ENCODE measurements at places on chromosomes 2 and 18.

DNA sequence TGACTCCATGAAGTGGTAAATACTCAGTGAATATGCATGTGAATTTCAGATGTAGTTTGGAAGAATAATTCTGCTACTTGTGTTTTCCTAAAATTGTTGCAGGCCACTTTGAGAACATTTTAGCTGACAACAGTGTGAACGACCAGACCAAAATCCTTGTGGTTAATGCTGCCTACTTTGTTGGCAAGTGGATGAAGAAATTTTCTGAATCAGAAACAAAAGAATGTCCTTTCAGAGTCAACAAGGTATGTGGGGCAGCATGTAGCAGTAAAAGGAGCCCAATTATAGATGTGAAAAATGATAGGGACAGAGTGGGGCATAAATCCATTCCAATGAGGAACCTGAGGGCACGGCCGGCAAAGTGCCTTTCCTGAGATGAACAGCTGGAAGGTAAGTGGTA lies 16.1 kb downstream of the SERPINB5 start:
- DNase-seq, result no peak

DNA sequence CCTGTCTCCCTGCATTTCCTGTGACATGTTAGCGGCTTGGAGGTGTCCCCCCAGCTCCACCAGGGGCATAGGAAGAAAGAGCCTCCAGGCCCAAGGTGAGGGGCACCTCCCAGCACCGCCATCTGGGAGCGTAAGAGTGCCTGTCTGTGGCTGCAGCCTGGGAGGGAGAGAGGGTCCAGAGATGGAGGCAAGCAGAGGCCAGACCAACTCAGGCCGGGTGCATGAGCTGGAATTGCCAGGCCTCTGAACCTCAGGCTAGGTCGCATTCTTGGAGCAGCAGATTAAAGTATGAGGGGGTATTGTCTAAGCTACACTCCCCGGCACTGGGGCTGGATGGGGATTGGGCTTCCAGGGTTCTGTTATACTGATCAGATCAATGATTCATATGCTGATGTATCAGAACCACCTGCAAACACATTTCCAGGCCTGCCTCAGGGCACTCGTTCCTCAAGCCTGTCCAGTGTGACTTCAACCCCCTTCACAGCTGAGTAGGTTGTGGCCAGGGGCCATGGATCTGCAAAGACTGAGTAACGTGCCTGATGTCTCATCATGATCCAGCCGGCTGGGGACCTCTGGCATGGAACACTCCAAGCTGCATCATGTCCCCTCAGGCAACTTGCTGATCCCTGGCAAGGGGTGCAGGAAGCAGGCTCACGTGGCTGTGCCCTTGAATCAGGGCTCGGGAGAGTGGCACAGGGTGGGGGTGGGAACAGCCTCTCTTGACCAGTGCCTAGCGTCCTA lies 73.2 kb downstream of the HS1BP3 start:
- DNase-seq, result peak; percentile 98

GRCh38 chr2:223613017-223613950 lies 11.1 kb upstream of the SCG2 start:
- peak; percentile 97 for DNase-seq

GRCh38 chr2:170823088-170823897 lies 6.6 kb downstream of the GAD1 start:
- peak; percentile 31 for DNase-seq

DNA sequence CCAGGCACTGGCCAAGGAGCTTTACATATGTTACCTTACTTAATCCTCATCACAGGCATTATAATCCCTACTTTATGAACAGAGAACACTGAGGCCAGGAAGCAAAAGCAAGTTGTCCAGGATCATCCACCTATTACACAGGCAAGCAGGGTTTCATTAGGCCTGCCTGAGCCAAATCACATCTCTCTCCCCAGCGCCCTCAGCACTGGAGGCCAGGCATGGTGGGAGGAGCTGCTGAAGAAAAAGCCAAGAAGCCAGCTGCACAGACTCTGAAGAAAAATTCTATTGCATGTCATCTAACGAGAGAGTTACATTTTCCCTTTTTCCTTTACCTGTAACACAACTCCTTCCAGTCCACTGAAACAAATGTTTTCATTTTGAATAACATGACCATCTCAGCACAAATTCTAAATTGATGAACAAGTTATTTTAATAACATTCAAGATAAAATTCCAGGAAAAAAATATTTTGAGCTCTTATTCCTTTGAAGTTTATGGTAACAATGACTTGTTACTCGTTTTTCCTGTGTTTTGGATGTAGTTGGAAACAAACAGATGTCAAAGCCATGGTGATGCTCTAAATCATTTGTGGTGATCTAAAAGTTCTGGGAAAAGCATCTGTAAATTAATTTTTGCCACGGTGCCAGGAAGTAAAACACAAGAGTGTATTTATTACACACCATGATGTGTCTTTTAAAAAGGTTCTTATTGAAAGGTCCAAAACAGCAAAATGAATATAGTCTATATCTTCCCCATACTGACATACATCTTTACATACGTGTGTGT lies 139.0 kb upstream of the ITGB6 start:
- no peak for DNase-seq

DNA sequence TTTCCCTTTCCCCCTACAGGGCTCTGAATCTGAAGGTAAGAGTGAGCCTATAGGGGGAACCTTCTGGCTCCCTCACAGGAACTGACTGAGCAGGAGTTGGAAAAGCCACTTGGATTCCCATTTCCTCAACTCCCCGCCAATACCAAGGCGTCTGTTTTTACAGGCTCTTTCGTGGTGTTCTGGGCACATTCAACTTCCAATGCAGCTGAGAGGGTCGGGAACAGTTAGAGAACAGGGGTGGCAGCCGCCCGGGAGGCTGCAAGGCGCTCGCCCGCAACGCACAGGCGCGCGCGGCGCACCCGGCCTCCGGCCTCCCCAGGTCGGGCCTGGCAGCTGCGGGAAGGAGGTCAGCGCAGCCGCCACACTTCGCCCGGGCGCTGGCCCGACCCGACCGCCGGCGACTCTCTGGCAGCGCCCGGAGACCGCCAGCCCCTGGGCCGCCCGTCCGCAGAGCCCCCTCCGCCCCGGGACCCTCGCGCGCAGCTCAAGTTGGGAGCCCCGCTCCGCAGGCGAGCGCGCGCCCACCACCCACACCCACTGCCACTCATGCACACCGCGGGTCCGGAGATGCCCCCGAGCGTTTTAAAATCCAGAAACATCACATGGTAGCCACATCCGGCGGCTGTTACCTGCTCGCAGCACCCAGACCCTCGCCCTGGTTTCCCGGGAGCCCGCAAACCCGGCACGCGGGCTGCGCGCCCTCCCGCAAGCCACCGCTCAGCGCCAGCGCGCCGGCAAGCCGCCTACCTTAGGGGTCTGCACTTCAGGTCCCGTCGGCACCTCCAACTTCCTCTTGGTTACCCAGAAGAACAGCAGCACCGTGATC lies 816 bp downstream of the GALNT14 start:
- DNase-seq, result peak; percentile 18

DNA sequence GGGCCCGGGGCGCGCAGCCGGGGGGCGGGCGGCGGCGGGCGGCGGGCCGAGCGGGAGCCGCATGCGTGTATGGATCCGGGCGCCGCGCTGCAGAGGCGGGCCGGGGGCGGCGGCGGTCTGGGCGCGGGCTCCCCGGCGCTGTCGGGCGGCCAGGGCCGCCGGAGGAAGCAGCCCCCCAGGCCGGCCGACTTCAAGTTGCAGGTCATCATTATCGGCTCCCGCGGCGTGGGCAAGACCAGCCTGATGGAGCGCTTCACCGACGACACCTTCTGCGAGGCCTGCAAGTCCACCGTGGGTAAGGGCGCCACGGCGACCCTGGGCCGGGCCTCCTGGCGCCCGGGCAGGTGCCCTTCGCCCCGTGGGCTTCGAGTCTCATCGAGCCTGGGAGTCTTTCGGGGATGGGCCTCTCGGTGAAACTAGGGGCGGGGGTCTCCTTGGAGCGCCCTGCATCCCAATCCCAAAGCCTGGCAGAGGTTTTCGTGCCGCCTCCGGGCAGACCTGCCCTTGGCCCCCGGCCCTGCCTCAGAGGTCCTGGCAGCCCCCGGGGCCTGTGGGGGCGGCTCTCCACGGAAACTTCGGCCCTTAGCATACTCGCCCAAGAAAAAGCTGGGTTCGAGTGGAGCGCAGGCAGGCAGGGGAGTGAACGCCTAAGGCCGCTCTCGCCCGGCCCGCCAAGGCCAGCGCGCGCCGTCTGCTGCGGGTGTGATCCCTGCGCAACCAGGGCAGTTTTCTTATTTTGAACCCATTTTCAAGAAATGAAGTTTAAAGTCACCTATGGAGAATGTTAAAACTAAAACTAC lies 622 bp downstream of the RAB12 start:
- DNase-seq, result peak; percentile 11

DNA sequence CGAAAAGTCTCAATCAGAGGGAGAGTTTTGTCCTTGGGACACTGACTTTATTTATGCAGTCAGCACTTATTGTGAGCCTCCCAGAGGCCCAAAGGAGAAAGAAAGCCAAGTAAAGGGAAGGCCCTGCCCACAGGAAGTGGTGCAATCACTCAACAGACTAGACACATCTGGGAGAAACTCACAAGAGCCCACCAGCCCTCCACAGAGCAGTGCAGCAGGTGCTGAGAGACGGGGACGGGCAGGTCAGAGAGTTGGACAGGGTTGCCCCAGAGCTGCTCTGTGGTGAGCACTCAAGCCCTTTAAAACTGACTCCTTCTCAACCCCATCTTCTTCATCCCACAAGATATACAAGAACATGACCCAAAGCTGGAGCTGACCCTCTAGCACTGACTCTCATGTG lies 96.0 kb downstream of the TFCP2L1 start:
- no peak for DNase-seq

GRCh38 chr2:114405247-114406116 lies 37.0 kb upstream of the DPP10 start:
- DNase-seq, result no peak

GRCh38 chr2:83186105-83186760 lies 1272.8 kb downstream of the SUCLG1 start:
- peak; percentile 66 for DNase-seq

GRCh38 chr2:58922245-58922644 lies 681.1 kb upstream of the FANCL start:
- DNase-seq, result no peak

GRCh38 chr2:68948710-68949109 lies 4.0 kb downstream of the GKN2 start:
- no peak for DNase-seq

GRCh38 chr2:181697571-181697970 lies 17.3 kb upstream of the NEUROD1 start:
- no peak for DNase-seq

DNA sequence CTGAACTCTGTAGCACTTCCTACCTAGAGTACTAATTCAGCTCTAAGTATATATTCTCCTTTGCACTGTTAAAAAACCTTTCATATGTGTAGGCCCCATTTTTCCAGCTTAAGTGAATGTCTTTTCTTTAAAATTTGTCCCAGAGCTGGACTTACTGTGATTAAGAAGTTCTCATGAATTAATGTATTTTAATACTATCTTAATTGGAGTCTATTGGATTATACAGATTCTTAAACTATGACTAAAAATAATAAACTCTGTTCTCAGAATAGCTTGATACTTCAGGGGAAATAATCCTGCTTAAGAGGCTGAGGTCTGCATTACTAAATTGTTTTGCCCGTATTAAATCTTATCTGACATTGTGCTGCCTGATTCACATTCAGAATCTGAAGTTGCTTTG lies 223.3 kb downstream of the RIT2 start:
- DNase-seq, result no peak

DNA sequence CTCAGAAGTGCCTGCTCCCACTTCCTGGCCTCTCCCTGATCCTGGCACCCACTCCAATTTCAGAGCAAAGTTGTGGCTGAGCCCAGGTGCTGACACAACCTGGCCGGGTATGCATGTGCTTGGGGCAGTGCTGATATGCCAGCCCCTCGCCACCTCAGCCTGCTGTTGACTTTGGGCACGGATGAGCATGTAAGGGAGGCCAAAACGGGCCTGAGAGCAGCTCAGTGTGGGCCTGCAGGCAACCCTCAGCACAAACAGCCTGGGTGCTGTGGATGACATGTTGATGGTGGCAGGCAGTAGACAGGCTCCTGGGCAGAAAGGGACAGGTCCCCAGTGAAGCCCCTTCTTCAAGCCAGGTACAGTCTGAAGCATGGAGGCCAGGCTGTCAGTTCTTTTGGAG lies 553.6 kb upstream of the FSIP2 start:
- no peak for DNase-seq

DNA sequence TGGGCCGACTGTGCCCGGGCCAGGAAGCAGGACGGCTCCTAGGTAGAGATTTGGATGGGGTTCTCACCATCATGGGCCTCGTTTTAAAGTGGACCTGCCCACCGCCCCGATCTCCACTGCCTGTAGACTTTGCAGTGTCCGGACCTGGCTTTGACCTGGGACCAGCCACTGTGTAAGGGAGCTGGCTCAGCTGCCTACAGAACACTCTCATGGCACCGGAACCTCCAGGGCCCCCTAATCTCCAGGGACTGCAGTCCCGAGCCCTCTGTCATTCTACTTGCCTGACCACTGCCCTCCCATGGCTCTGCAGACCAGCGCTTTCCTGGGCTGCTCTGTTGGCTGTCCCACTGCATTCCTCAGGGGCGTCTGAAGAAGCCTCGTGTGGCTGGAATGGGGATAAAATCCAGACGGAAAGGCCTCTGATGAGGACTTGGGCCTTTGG lies 120.8 kb downstream of the GLI2 start:
- DNase-seq, result peak; percentile 59

GRCh38 chr2:109210431-109211200 lies 81.6 kb downstream of the SH3RF3 start:
- DNase-seq, result peak; percentile 21

GRCh38 chr18:4640349-4641012 lies 185.4 kb upstream of the DLGAP1 start:
- DNase-seq, result no peak

DNA sequence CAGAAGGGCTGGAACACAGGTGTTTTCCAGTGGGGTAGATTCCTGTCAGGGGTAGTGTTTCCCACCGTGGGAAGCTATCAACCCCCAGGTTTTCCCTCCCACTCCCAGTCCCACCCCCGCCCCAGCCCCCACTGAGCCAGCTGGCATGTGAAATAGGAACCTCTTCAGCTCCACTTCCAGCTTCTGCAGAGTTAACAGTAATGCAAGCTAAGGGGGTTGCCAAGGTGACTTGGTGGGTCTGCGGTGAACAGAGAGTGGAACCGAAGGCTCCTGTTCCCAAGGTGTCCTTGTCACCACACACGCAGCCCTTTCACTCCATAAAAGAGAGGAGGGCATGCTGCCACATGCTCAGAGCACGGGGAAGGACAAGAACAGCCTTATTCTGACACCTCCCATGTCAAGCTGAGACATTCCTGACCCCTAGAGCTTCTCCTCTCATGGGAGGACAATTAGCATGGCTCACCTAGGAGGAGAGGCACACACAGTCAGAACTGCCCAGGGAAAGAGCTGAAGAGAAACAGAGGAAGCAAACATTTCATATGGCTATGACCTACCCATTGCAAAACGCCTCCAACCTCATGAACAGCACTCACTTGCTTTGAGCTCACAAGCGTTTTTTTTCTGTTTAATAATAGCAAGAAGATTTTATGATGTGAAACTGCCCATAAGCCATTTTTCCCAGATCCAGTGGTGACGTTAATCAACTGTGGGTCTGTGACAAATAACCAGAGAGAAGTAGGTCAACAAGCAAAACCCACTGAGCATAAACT lies 39.8 kb upstream of the TBC1D8 start:
- no peak for DNase-seq

DNA sequence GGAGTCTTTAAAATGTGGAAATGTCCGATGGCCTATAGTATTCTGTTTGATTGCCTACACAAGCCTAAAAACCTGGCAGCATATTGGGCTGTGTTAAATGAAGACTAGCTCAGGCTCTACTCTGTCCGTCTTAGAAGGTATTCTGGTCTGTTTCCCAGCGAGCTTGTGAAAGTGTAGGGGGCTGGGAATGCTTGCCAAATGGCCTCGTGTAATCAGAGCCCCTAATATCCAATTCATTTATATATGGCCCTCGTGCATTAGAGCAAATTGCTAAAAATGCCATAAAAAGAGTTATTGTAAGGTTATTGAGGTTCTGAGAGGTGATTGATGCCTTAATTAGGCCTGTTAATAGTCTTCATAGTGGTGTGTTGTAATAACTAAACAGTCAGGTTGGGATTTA lies 1500.4 kb downstream of the DPP10 start:
- DNase-seq, result no peak

Measured in EL (cell line).